ENCODE measurements at places on chromosomes 1 and 21.

DNA sequence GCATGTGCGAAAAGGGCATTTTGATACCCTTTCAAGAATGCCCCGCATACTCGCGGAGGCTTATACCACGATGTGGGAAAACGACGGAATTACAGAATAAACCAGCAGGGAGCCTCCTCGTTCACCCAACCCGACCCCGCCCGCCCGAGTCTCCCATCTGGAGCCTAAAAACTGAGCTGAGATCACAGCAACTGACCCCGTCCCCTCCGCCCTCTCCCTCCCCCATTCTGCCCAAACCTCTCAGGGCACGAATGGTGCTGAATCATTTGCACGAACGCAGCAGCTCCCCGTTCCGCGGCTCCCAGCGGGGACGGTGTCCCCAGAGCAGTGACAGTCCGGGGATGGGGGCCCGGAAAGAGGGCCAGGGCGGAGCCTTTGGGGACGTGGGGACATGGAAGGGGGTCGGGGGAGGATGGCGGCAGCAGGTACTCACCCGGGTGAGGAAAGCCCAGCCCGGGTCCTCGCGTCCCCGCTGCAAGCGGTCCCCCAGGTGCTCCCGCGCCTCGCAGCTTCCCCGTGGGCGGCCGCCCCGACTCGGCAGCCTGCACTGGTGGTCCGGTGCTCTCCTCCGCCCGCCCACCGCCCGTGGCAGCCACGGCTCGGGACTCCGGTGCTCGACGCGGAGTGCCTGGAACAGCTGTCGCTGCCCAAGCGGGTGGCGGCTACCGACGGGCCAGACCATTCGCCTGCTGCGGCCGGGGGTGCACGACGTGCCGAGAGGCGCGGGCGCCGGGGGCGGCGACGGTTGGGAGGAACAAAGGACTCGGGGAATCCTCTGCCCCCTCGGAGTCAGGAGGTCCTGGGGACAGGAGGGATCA, at the start of gene TTLL7:
Gene TTLL7, minus strand, starts transcription at position 635 of the 818 bp plus-strand sequence. CDS start 46,921 bp downstream, outside the sequence.
- DNase-seq: peak; percentile 24

GRCh38 chr1:245953876-245954660, 553.0 kb downstream of the SMYD3 start:
- DNase-seq: no peak

- DNase-seq: no peak
Observed at GRCh38 chr1:23452011-23452411, 27.5 kb upstream of the TCEA3 start.

DNA sequence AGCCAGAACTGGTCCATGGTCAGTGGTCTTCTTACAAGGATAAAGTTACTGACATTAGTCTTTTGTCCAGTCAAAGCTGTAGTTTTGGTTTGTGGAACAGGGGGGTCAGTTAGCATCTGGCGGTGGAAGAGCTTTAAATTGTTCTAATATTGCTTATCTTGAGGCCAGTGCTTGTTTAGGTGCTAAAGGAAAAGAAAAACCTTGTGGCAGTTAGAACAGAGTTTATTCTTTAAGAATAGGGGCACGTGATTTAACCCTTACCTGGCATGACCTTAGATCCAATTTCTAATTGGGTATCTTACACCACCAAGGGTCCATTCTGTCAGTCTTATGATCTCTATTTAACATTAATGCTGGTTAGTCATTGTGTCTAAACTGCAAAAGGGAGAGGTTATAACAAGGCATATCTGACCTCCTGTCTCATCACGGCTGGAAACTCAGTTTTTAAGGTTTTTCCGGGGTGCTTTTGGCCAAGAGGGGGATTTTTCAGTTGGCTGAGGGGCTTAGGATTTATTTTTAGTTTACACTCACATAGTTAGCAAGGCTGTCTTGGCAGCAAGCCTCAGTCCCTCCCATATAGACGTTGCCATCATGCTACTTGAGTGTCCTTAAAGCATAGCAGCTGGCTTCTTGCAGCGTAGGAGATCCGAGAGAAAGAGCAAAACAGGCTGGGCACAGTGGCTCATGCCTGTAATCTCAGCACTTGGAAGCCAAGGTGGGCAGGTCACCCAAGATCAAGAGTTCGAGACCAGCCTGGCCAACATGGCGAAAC, 60.1 kb upstream of the FAM89A start:
- no peak for DNase-seq

DNA sequence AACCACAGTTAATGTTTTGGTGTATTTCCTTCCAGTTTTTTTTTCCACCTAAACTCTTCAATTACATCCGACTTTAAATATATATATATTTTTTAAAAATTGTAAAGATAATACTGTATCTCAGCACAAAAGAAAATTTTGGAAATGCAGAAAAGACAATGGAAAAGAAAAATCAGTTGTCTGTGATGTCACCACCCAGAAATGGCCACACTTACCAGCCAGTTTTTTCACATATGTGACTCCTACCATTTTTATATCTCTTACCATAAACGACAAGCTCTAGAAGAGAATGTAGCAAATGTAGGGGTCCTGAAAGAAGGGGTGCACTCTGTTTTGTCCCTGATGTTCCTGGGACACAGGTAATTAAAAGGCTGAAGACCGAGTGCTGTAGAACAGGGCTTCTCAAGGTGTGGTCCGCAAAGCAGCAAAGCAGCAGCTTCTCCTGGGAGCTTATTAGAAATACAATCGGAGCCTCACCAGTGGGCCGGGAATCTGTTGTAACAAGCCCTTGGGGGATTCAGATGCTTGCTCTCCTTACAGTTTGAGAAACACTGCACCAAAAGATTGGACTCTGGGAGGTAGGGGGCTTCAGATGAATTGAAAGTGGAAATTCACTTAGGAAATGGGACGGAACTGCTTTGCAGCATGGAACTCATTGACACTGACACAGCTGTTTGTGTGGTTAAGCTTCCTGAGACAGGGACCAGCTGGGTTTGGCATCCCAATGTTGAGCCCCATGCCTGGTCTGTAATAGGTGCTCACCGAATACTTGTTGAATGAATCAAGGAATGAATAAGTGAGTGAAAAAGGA, 44.1 kb downstream of the ALPL start:
- no peak for DNase-seq

DNA sequence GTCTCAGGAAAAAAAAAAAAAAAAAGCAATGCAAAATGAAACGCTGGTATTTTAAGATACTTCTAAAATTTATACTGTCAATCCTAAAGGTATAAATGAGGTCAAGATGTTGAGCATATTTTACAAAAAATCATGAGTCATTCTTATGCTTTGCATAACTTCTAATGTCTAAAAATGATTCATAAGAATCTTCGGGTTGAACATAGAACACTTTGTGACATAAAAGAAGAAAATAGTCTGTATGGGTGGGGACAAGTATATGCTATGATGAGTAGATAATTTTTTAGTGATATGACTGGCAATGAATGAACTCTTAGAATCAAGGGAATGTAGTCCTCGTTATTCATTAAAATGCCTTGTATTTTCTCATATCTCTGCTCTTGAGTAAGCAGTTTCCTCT, 416.9 kb upstream of the USP24 start:
- no peak for DNase-seq

DNA sequence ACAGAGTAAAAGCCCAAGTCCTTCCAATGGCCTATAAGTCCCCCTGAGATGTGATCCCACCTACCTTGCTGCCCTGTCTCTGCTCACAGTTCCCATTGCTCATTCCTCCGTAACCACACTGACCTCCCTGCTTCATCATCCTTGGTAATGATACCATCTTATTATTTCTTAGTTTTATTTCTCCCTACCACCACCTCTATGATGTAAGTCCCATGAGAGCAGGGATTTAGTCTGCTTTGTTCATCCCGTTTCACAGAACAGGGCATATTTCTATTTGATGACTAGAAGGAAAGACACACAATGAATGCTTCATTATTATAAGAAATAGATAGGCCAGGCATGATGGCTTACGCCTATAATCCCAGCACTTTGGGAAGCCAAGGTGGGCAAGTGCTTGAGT, 22.5 kb downstream of the NIBAN1 start:
- DNase-seq: no peak

DNA sequence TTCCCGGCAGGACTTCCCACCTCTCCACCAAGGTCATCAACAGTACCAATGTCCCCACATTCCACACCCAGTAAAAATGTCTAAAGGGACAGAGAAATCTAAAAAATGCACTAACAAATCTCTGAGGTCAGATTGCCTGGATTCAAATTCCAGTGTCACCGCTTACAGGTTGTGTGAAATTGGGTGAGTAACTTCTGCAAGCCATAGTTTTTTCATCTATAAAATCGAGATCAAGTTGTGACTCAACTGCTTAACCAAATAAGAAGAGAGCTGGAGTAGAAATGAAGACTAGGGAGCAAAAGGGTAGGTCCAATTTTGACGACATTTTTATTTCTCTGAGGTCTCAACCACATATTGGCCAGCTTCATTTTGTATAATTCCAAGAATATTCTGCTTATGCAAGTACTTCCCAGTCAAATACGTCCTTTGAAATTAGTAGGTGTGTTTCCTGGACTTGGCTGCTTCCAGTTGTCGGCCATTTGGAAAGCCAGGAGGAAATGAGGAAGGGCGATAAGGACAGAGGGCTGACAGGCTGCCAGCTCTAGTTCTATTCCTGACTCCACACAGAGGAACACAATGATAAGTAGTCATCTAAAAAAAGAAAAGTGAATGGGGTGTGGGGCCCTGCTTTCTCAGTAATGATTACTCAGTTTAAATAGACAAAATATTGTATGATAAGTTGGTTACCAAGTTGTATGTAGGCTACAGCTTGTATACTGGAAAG, 57.7 kb upstream of the ZC3H11B start:
- DNase-seq: no peak

DNA sequence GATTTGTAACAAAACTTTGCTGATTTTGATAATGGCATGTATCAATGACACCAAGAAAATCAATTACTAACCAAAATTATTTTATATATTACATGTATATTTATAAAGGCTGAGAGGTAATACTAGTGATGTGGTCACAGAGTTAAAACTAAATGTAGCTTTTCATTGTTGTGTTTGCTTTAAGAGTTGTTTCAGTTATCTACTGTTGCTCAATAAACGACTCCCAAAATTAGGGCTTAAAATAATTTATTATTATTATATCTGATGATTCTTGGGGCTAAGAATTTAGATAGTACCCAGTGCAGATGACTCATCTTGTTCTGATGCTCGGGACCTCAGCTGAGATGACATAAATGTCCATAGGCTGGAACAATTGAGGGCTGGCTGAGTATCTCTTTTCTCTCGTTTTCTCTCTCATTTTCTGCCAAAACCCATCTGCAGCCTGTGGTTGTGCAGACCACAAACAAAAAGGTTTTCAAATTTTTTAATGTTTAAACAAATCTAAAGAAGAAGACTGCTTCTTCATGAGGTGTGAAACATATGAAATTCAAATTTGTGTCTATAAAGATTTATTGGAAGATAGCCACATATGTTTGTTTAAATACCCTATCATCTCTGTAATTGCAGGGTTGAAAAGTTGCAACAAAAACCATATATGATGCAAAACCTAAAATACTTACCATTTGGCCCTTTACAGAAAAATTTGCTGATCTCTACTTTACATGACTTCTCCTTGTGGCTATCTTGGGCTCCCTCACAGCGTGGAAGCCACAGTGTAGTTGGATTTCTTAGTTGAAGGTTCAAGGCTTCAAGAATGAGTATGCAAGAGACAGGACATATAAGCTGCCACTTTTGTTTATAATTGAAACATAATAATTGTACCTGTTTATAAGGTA, 14.8 kb upstream of the PTPRC start:
- DNase-seq: no peak

DNA sequence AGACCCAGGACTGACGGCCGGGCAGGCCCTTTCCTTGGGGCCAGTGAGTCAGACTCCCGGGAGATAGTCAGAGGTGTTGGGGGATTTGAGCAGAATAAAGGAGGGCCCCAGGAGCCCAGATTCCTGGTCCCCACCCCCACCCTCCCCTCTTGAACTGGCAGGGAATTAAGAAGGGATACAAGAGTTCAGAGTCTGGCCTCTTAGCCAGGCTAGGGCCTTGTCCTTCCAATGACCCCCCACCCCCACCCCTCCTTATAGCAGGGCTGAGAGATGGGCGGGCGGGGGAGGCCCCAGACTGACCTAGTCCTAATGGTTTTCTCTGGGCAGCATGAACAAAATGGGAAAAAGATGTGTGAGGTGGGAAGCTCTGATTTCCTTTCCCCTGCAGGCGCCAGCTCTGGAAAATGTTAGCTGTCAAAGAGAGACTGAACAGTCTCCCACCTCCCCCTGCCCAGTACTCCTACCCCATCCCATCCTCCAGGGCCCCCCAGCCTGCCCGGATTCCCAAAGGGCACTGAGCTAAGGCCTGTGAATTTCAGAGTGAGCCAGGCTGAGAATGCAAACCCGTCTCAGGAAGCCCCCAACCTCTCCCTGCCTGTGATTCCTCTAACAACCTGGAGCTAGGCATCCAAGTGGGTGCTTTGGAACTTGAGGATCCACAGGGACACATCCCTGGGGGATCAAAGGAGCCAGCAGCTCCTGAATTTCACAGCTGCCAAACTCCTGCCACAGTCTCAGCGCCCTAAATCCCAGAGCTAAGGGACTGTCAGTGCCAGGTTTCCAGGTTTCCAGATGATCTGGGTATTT, 5.8 kb upstream of the CRABP2 start:
- DNase-seq: no peak

DNA sequence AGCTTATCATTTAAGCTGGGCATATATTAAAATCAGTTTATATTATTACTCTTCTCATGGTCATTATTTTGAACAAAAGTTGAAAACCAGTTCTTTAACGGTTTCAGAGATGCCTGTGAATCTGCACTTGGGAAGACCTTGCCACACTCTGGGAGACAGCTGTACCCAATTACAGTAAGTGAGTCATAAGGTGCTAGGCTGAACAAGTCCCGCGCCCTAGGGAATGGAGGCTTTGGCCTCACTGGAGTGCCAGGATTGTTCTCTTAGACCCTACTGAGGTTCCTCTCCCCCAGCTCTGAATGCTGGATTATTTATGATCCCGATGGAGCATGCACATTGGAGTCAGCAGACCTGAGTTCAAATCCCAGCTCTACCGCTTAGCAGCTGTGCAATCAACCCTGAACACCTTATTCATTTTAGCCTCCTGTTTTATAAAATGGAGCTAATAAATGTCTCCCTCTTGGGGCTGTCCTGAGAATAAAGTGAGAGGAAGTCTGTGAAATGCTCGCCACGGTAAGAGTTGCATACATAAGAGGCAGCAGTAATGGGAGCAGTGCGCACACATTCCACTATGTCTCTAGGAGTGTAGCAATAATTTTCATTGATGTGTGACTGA, 266.2 kb downstream of the FOXD2 start:
- no peak for DNase-seq

- no peak for DNase-seq
Observed at GRCh38 chr1:98157524-98158313, 236.9 kb upstream of the DPYD start.

DNA sequence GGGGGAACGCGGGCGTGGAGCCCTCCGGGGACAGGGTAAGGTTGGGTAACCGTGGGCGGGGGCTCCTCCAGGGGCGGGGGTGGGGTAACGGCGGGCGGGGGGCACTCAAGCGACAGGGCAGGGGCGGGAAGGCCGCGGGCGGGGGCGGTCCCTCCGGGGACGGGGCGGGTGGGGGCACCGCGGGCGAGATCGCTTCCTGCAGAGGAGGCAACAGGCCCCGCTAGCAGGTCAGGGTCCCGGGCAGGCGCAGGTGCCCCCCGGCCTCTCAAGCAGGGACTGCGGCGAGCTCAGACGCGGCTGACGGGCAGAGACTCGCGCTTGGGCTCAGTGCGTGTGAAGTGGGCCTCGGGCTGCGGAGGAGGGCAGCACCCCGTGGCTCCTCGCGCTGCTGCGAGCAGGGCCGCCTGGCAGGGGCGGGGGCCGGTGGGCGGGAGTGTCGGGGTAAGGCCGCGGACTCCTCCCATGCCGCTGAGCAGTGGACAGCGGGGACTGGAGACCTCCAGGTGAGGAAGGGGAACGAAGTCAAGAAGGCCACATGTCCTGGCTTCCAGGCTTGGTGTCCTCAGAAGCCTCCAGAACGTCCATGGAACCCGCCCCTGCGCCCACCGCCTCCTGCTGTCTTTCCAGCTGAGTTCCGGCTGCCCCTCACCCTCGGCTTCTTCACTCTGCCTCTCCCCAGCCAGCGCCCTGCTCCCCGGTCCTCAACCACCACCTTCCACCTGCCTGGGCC, 627 bp upstream of the GNB1 start:
- no peak for DNase-seq
